Right lung (tissue), 10 donors: ENCODE measurements at places on chromosomes 11 and 22. TPM values are rescaled to one million over a fixed set of nuclear protein-coding genes. Genes with fewer than 3 reads are reported as not detected.
A peak's percentile ranks its signal among the peaks of the same experiment; 100 is the strongest.

- no peak for DNase-seq
Measured at GRCh38 chr22:42270176-42270509, 310 bp downstream of the TCF20 start.

- no peak for DNase-seq
Measured at GRCh38 chr11:123233280-123233974, 38.4 kb upstream of the CLMP start.

Gene SPTBN2
- 7.2 TPM for polyA plus RNA-seq

Gene HORMAD2
- 0.45 TPM for polyA plus RNA-seq

DNA sequence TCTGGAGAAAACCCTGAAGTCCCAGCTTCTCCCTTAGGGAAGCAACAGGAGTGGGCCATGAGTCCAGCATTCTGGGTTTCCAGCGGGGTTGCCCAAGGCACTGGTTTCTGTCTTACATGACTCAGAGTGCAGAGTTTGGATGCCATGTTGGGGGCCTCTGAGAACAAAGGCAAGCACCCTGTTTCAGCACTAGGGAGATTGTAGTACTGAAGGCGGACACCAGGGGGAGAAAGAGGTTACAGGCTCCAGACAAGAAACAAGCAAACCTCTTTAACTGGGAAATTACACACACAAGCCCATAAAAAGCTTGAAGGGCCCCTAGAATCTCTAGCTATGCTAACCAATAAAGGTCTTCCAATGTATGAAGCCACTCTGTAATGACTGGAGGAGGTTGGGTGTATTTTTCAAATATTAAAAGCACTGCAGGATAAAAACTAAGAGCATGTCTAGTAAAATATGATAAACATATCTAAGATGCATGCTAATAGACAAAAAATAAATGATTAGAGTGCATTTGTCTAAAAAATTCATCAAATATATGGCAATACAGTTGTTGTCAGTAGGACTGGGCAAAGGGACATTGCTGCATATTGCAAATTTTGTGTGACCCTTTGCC is 7.1 kb downstream of the MS4A6E start:
- peak; percentile 23 for DNase-seq

DNA sequence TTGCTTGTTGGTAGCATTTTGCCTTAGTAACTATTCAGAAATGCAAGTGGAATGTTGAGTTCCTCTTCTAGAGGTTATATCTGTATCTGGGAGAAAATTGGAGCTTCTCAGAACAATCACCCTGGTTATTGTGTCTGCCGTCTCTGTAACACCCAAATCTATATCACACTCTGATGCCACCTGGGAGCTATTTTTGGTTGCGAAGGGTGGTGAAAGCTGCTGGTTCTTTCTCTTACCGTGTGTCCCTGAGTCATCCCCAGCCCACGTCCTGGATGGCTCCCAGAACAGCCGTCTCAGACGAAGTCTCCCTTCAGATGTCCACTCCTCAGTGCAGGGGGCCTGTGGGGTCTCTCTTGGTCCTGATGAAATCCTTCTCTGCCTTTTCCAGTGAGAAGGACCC is 83.5 kb downstream of the C22orf31 start:
- no peak for DNase-seq

DNA sequence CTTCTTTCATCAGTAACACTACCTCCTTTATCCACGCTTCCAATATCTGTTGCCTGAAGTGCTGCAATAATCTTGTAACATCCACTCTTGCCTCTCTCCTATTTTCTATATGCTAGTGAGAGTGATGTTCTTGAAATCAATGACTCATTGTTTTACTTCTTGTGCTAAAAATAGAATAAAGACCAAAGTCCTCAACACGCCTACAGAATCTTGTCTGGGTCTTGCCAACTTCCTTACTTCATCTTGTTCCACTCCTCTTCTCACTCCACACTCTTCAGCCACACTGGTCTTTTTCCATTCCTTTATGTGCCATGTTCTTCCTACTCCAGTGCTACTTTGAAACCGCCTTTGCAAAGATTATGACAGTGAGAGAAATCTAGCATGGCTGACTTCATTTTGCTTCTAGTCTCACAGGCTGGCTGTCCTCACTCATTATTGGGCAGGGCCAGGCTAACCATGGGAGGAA is 136.4 kb downstream of the CCDC81 start:
- no peak for DNase-seq

DNA sequence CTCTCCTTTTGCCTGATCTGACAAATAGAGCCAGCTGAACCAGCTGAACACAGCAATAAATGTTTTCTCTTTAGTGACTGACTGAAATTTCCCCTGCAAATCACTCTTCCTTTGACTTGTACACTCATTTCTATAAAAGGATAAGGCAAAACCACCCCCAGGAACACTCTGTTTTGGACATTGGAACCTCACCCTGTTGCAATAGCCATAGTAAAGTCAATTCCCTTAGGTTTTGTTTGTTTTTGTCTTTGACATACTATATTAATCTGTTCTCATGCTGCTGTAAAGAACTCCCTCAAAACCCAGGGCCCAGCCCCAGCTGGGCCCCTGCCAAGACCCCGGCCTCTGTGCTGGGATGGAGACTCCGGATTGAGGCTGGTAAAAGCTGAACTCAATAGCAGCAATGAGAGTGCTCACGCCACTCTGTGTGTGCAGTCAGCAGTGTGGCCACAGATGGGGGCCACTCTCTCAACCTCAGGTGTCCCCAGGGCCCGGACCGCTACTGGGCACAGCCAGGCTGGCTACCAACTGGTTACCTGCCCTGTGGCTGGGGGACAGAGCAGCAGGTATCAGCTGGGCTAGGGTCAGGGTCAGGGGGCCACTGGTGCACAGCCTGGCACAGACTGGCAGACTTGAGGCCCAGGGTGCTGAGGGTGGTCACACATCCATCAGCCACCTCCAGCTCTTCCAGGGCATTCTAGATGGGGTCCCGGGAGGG is 597.4 kb downstream of the LUZP2 start:
- no peak for DNase-seq

- DNase-seq, result peak; percentile 78
Measured at GRCh38 chr11:110093407-110094297, 460 bp downstream of the ZC3H12C start.
